ENCODE measurements at places on chromosomes 3 and 15.
A peak's percentile ranks its signal among the peaks of the same experiment; 100 is the strongest.

GRCh38 chr3:69442771-69443311 lies 57.0 kb upstream of the FRMD4B start:
- no peak for DNase-seq

DNA sequence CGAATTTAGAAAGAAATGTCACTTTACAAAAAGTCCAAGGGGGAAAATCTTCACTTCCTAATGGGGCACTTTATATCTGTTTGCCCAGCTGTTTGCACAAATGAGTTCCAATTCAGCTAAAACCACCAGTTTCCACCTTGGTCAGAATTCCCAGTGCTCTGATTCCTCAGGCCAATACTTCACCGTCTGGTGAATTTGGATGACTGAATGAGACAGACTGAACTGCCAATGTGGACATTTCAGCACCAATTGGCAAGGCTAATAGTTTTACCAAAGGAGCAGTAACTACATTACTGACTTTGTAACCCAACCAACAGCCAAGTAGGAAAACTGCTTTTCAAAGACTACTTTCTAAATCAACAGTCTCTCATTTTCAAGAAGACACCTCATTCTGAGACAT lies 51.8 kb downstream of the ABI3BP start:
- DNase-seq: no peak

DNA sequence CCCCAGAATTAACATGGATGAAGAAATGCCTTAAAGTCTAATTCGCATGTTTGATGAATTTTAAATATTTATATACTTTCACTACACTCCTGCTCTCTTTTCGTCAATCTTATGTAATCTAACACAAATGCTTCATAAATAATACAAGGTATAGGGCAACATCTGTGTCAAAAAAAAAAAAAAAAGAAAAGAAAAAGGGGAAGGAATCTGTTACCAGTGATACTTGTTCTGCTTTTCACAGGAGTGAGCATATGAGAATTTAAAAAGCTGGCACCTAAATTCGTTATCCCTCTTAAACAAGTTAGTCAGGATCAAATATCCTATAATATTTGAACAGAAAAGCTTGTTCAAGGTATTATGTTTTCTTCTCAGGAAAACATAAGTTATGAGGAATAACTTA lies 243.8 kb downstream of the KCNH8 start:
- DNase-seq: no peak

DNA sequence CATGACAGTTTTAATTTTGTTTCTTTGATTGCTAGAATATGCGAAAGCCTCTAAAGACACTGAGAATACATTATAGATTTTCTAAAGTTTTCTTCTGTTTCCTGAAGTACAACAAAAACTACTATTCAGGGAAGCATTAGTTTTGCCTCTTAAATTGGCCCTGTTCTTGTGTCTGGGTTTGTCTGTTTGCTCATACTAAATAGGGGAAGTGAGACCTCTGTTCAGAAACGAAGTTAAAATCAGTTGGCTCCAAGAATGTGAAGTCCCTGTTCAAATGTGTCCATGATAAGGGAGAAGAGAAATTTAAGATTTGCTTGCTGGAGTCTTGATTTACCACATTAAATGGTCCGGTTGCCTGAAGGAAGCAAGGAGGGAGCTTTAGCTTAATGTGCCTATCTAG lies 327.3 kb upstream of the GBE1 start:
- DNase-seq: no peak

DNA sequence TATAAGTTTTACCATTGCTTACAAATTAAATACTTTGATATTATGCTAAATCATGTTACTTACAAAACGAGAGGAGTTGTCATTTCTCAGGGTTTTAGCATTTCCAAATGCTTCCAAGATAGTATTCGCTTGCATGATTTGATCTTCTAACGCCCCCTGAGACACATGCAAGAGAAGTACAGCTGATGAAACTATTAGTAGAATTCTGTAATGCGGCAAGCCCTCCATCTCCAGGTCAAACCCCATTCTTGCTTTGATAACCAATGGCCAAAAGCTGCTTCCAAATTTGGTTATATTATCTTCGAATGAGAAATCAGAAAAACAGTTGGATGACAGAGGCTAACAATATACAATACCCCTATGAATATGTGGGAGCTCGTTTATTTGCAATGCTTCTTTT lies 14.7 kb downstream of the MYH15 start:
- DNase-seq: no peak

- DNase-seq: no peak
These were observed 172.0 kb downstream of the RAB11A start for GRCh38 chr15:66041276-66041675.

DNA sequence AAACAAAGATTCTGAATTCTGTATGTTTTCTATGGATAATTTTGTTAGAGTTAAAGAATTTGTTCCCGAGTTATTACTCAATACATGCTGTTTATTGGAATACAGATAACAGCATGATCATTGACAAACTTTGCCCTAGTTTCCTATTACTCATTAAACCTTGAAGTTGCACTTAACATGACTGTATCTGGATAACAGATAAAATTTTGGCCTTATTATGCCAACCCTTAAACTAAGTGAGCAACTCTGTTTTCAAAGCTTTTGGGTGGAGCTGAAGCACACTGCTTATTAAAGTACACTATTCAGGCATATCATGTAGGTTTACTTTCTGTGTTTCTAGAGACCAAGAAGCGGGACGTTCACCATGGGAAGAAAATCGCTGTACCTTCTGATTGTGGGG lies at the start of gene AADAC:
Gene AADAC (plus strand): TSS at position 318 of the 400 bp plus-strand sequence. CDS start 47 bp downstream, at position 365.
- no peak for DNase-seq

GRCh38 chr15:78396976-78397375 lies 41.0 kb upstream of the IREB2 start:
- peak; percentile 32 for DNase-seq

- DNase-seq: no peak
These were observed 7.0 kb downstream of the CLASP2 start for GRCh38 chr3:33711100-33711499.

- no peak for DNase-seq
These were observed 126.6 kb downstream of the ADAM10 start for GRCh38 chr15:58622877-58623276.

DNA sequence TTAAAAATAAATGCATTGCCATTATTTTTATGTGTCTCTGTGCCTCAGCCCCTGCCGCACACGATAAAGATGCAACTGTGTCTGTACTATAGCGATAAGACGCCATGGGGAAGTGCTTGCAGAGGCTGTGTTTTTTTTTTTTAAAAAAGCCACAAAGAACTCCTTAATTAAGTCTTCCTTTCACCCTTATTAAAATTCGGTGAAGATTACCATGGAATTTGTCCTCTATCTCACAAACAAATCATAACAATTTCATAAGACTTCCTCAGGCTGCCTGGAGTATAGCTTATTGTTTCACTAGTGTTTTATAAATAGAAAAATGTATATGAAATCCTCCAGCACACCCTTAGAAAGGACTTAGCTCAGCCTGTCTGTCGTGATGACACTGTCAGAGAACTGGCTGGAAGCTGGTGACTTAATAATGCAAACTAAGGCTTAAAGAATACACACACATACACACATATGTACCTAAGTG lies 374.8 kb upstream of the SLCO3A1 start:
- DNase-seq: no peak

Measured in left hindlimb (tissue), 1 donor.